ENCODE measurements at places on chromosomes 2 and 18.

DNA sequence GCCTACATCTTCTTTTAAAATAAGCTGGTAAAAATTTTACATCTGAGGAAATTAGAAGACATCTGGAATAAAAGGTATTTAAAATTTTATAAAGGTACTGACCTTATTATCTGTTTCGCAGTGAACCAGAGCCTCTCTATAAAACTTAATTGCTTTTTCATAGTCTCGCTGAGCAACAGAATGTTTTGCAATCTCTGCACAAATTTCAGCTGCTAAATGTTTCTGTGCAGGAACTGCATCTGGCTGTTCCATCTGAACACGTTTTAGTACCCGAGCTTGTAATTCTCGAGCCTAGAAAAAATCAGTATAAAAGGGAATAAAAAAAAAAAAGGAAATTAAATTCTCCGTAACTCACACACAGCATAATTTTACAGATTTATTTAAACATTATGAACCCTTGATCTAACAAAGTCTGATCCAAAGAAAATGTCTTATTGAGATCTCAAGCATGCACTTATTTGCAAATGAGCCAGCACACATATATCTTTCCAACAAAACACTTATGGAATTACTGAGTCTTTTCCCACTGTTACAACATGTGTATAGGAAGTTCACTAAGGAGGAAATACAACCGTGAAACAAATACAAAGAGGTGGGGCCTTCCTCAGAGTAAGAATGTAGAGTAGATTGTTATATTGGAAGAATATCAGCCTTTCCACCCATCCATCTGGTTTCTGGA, 51.8 kb downstream of the TTC21B start:
- DNase-seq: no peak
- no peaks in the 10 kb centered on the region for H3K4me1 ChIP-seq
- no peak overlapping the region for H3K27ac ChIP-seq
- H3K4me3 ChIP-seq: no peak overlapping the region

- peaks cover 15% of the 10 kb centered on the region for H3K4me1 ChIP-seq
- no peak overlapping the region for H3K4me3 ChIP-seq
- H3K36me3 ChIP-seq: peaks cover 31% of the 10 kb centered on the region
- no peak overlapping the region for H3K27ac ChIP-seq
These were observed 10.0 kb downstream of the PROC start for GRCh38 chr2:127428057-127428814.

- no peak overlapping the region for H3K27ac ChIP-seq
- peak; percentile 23 for DNase-seq
- H3K4me1 ChIP-seq: no peaks in the 10 kb centered on the region
- no peaks in the 10 kb centered on the region for H3K27me3 ChIP-seq
- no peaks in the 10 kb centered on the region for H3K36me3 ChIP-seq
- no peak overlapping the region for H3K4me3 ChIP-seq
These were observed 231.1 kb downstream of the ANKRD30B start for GRCh38 chr18:14978962-14979535.

DNA sequence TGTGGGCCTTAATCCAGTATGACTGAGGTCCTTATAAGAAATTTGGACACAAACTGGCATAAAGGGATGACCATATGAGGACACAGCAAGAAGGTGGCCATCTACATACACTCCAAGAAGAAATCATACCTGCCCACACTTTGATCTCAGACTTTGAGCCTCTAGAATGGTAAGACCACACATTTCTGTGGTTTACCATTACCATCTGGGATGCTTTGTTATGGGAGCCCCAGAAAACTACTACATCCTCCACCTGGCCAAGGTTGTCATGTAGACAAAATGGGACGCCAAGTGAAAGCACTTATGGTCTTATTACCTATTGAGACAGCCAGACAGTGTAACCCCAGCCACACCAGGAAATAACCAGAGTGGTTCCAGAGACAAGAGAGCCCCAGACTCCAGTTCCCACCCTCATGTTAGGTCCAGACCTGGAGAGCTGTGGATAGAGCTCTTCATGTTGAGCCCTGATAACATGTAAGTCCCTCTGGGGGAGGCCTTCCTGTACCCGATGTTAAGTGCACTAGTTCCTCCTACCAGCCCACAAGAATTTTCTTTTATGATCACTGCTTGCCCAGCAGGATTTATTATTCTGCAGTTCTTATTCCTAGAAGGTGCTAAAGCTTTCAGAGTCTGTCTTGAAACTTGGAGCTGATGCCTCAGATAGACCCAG, 4.6 kb upstream of the ADD2 start:
- no peaks in the 10 kb centered on the region for H3K4me1 ChIP-seq
- no peak overlapping the region for H3K27ac ChIP-seq
- no peak for DNase-seq
- H3K27me3 ChIP-seq: peaks cover 44% of the 10 kb centered on the region
- no peaks in the 10 kb centered on the region for H3K36me3 ChIP-seq

DNA sequence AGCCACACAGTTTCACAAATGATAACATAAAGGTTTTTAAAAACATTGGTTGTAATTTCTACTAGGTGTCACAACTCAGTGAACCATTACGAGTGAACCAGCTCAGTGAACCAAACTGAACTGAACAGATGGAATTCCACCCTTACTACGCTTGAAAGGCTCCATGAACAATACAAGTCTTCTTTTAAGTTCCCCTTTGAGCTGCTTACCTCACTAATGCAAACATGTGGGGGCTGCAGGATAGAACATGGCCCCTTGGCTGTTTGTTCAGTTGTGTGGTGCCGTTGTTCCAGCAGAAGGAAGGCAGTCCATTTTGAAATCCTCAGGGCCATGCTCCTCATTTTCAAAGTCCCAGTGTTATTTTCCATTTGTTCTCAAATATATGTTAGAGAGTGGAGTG, 30.7 kb upstream of the KLHL14 start:
- H3K4me3 ChIP-seq: peak overlapping the region; percentile 46
- peak; percentile 99 for DNase-seq
- H3K27me3 ChIP-seq: no peaks in the 10 kb centered on the region
- peaks cover 86% of the 10 kb centered on the region for H3K4me1 ChIP-seq
- H3K27ac ChIP-seq: peak overlapping the region; percentile 99
- no peaks in the 10 kb centered on the region for H3K36me3 ChIP-seq

All from HepG2 (cell line).